ENCODE measurements at places on chromosomes 7 and 10.
A peak's percentile ranks its signal among the peaks of the same experiment; 100 is the strongest.

DNA sequence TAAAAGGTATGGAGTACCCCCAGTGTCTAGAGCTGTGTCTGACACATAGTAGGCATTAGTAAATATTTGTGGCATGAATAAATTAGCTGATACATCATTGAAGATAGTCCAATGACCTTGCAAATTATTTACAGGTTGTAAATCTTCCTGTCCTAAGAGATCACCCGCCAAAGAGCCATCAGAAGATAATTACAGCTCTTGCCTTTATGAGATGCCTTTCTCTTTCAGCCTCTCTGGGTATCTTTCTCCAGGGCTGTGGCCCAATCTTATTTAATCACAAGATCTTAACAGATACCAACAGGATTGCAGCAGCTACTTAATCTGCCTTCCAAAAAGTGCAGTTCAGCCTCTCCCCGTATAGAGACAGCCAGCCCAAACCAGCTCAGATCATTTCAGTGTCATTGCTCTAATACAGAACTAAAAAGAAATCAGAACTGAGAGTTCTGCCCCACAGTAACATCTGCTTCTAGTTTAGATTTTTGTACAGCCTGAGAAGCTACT, 41.5 kb downstream of the MYOF start:
- no peak for DNase-seq

DNA sequence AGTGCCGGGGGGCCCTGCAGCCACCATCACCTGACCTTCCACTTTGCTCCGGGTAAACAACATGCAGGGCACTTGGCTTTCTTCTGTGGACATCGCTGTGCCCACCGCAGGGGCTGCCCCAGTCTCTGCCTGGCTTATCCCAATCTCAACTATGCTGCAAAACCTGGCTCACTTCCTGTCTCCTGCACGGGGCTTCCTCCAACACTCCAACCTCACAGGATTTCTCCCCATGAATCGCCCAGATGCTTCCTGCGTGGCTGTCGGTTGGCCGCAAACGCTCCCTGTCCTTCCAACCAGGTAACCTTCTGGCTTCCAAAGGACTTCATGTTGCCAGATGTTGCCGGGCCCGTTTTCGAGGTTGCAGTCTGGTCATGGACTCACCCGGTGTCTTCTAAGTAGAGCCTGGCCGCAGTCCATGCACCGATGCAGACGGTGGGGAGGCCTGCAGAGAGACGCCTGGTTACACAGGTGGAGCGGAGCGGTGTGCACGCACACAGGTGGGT, 109.0 kb downstream of the VIPR2 start:
- peak; percentile 23 for DNase-seq

DNA sequence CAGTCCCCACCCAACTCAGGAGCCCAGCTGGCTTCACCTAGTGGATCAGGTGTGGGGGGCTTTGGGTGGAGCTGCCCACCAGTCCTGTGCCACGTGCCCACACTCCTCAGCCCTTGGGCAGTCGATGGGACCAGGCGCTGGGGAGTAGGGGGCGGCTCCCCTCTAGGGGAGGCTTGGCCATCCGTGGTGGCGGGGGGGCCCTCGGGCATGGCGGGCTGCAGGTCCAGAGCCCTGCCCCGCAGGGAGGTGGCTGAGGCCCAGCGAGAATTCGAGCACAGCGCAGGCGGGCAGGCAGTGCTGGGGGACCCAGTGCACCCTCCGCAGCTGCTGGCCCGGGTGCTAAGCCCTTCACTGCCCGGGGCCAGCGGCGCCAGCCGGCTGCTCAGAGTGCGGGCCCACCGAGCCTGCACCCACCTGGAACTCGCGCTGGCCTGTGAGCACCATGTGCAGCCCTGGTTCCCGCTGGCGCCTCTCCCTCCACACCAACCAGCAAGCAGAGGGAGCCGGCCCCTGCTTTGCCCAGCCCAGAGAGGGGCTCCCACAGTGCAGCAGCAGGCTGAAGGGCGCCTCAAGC, 29.3 kb downstream of the ASNS start:
- no peak for DNase-seq

- peak; percentile 76 for DNase-seq
Observed at GRCh38 chr10:94403380-94404213, 1.3 kb downstream of the TBC1D12 start.

DNA sequence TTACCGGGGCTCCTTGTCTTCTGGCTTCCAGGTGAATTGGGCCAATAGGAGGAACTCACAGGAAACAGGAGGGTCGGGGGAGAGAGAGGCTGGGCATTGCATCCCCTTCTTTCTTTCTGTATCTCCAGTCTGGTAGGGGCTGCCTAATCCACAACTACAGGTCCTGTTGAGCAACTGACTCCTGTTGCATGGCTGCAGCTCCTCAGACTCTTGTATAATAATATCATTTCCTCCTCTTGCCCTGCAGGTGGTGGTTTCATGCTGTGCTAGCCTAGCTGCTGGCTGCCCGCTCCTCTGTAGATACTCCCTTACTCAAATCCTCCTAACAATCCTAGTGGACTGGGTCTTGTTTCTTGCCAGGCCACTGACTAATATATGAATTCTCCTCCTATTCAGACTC, 276.5 kb upstream of the SMIM30 start:
- no peak for DNase-seq

All from stomach (tissue), 19 donors.